ENCODE measurements at places on chromosomes 6 and 20.
A peak's percentile ranks its signal among the peaks of the same experiment; 100 is the strongest.

- DNase-seq = peak; percentile 47
These were observed 13.9 kb downstream of the PI16 start for GRCh38 chr6:36968266-36968977.

GRCh38 chr6:144823131-144823530 is 538.0 kb downstream of the UTRN start:
- DNase-seq = no peak

- DNase-seq = peak; percentile 30
These were observed at the start of gene MAPK13 for GRCh38 chr6:36129941-36130666. TSS of gene MAPK13 (plus strand) at chr6:36130513. CDS start at chr6:36130583, 70 bp downstream.

- DNase-seq = no peak
These were observed 453.3 kb upstream of the NRSN1 start for GRCh38 chr6:23672737-23673136.

DNA sequence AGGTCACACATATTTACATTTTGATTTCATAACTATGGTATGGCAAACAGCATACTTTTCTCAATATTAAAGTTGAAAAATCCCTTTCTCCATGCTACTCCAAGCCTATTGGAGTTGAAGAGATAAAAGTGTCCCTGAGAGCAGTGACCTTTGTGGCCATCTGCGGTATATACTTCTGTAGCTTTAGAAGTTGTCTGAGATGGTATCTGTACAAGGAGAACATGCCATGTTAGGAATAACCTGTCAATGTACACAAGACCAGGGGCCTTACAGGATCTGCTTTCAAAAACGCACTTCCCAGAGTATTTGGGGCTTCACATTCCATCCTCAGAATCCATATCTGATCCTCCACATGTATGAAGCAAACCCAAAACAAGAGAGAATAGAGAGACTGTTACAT is 226.7 kb downstream of the MEI4 start:
- no peak for DNase-seq

GRCh38 chr20:24765316-24766142 is 183.5 kb upstream of the CST7 start:
- no peak for DNase-seq

GRCh38 chr20:4569865-4570264 is 151.8 kb upstream of the PRND start:
- no peak for DNase-seq

DNA sequence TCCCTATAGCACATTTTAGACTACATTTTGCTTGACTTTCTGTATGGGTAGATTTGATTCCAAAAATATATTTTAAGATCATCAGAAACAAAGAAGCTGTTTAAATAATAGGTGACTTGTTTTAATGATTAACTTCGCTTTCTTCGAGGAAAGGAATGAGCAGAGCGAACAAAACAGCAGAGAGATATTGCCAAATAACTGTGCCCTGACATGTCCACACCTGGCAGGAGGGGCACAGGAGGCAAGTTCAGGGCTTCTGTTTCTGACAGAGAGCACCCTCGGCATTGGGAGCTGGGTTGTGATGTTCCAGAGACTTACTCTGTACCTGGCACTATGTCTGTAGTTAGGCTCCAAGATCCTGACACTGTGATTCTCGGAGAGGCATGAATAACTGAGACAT is 155.7 kb upstream of the SASH1 start:
- DNase-seq = no peak

- DNase-seq = no peak
These were observed 3.4 kb downstream of the THEMIS start for GRCh38 chr6:127897484-127897883.

DNA sequence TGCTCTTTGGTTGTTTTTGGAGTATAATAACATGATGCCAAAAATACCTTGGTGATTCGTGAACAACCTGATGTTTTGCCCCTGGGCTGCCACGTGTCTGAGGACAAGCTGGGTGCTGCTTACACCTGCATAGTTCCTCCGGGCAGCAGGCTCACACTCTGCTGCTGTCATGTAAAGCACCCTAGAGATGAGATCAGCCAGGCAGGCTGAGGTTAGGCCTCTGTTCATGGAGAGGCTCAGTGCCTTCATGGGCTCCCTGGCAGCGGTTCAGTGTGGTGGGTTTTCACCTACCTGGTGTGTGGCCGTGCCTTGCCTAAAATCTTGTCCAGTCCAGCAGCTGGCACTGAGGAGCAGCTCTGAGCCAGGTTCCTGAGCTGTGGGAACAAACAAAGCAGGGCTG is 60.1 kb upstream of the TAGAP start:
- DNase-seq = no peak

- no peak for DNase-seq
These were observed 517.5 kb downstream of the CDKAL1 start for GRCh38 chr6:21051777-21052176.

GRCh38 chr20:18907353-18907752 is 93.8 kb downstream of the SCP2D1 start:
- DNase-seq = no peak

DNA sequence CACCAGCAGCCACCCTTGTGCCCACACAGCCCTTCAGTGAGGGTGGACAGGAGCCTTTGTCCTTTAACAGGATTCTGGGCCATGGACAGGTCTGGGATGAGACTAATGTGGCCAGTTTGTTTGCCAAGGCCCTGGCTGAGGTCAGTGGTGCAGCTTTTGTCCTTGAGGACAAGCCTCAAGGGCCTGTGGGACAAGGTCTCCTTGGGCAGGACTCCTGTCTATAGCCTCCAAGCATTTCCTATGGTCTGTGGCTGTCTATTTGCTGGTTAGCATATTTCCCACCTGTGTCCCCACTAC is 44.1 kb downstream of the SUN5 start:
- no peak for DNase-seq

DNA sequence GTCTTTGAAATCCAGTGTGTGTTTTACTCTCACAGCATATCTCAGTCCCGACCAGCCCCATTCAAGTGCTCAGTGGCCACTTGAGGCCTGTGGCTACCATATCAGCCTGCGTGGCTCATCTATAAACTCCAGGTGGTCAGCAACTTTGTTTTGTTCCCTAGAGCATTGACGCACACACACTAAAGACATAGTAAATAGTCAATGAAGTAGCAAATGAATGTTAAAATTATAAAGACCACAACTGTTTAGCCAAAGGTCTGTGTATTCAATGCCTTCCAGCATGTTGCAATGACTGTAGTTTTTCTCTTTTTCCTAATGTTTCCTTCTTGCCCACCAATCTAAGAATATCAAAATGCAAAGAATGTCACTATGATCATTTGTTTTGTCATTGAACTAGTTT is 238.2 kb upstream of the ZNF217 start:
- no peak for DNase-seq

GRCh38 chr20:46255440-46256104 is 52.7 kb downstream of the CDH22 start:
- DNase-seq = no peak

GRCh38 chr6:15628499-15629131 is 34.2 kb downstream of the DTNBP1 start:
- peak; percentile 82 for DNase-seq

GRCh38 chr6:82251942-82252341 is 4.4 kb upstream of the IBTK start:
- peak; percentile 48 for DNase-seq

- DNase-seq = no peak
These were observed 31.5 kb downstream of the SERPINB1 start for GRCh38 chr6:2810092-2810671.

GRCh38 chr20:58433759-58434158 is 44.7 kb downstream of the VAPB start:
- DNase-seq = peak; percentile 81

- no peak for DNase-seq
These were observed 15.9 kb upstream of the ITPR3 start for GRCh38 chr6:33604941-33605854.

- no peak for DNase-seq
These were observed 25.7 kb downstream of the DACT2 start for GRCh38 chr6:168293636-168294530.

DNA sequence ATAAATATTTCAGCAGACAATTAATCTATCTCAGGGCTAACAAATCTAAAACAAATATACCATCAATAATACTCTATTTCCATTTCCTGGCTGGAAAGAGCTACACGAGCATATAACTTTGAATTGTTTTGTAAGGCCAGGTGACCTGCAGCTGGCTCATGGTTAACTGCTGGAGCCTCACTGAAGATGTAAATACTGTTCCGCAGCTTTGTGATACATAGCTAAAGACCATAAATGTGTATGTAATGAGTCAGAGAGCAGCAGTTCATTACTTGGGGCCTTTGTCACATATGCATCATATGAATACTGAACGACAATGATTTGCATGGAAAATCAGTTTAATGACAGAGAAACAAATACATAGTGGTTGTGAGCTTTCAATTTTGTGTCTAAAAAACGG is 109.4 kb upstream of the CCN2 start:
- peak; percentile 13 for DNase-seq

DNA sequence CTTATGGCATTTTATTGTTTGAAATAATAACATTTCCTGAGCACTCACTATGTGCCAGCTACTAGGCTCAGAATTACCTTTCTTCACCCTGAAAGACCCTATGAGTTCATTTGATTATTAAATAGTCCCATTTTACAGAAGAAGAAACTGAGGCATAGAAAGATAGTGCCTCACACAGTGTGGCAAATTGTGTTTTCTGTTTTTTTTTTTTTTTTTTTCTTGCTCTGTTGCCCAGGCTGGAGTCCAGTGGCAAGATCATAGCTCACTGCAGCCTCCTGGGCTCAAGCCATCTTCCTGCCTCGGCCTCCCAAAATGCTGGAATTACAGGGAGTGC is 59.7 kb upstream of the PTPN1 start:
- DNase-seq = no peak

DNA sequence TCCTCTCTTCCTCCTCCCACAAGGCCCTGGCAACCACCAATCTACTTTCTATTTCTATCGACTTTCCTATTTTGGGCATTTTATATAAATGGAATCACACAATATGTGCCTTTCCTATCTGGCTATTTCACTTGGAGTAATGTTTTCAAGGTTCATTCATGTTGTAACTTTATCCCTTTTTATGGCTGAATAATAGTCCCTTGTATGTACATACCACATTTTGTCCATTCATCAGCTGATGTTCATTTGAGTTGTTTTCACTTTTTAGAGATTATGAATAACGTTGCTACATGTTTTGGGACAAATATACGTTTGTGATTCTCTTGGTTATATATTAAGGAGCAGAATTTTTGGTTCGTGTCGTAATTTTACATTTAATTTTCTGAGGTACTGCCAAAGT is 33.9 kb downstream of the SCGN start:
- DNase-seq = no peak

GRCh38 chr6:85961125-85961524 is 318.4 kb upstream of the SYNCRIP start:
- no peak for DNase-seq

- peak; percentile 24 for DNase-seq
These were observed 2.0 kb downstream of the MAN1A1 start for GRCh38 chr6:119347466-119348095.

DNA sequence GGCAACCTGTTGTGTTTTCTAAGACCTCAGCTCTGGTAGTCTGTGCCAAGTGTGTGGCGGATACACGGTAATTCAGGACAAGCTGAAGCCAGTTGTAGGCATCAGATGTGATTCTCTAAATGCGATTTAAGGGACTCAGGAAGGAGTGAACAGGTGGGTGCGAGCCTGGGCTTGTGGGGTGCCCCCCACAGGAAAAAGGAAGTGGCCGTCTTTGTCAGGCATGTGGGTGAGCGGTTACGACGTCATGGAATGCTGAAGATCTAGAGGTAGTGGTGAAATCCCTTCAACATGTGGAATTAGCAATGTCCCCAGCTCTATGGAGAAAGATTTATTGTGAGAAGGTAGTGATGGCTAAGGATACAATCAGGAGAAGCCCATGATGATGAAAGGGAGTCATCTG is 95.1 kb upstream of the EXOC2 start:
- DNase-seq = no peak

DNA sequence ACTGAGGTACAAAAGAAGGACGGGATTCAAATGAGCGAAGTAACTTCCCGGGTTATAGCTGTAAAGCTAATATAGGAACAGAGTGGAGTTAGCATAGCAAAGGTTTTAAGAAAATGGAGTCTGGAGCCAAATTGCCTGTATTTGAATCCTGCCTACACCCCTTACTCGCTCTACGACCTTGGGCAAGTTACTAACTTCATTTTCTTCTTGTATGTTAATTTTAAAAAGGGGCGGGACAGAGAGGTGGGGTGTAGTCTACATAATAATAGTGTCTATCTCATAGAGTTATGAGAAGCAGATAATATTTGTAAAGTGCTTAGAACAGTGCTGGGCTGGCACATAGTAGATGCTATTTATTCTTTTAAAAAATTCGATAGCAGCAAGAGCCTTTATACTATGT is 705 bp downstream of the ZSCAN23 start:
- DNase-seq = no peak

- no peak for DNase-seq
These were observed 427.0 kb upstream of the SPTLC3 start for GRCh38 chr20:12581644-12582289.
